ENCODE measurements at places on chromosomes 6 and 20.
A peak's percentile ranks its signal among the peaks of the same experiment; 100 is the strongest.

- DNase-seq: no peak
Observed at GRCh38 chr6:6697620-6698019, 109.1 kb downstream of the LY86 start.

- no peak for DNase-seq
Observed at GRCh38 chr6:97969065-97969464, 686.0 kb upstream of the MMS22L start.

GRCh38 chr20:478949-479429 is 16.7 kb upstream of the TBC1D20 start:
- no peak for DNase-seq

DNA sequence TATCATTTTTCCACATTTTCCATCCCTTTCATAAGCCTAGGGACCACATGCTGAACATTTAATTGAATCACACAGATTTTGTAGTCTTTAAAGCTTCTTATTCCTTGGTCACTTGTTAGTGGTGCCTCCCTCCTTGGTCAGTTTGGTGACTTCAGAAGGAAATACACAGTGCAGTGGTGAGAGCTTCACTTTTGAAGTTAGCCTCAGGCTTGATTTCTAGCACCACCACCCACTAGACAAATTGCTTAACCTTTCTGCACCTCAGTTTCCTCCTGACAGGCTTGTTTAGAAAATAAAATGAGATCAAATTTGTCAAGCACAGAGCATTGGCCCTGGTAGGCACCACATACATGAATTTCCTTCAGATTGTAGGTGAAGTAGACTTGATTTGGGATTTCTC is 91.7 kb downstream of the FOXO3 start:
- DNase-seq: no peak

DNA sequence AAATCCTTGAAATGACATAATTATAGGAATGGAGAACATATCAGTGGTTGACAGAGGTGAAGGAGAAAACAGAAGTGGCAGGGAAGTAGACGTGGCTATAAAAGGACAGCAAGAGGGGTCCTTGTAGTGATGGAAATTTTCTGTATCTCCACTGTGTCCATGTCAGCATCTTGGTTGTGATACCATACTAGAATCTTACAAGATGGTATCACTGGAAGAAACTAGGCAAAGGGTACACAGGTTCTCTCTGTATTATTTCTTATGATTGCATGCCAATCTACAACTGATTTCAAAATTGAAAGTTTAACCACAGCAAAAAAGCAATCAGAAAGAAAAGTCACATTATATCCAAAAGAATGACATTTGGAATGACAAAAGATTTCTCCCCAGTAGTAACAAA is 16.4 kb upstream of the ZC3H12D start:
- DNase-seq: no peak

DNA sequence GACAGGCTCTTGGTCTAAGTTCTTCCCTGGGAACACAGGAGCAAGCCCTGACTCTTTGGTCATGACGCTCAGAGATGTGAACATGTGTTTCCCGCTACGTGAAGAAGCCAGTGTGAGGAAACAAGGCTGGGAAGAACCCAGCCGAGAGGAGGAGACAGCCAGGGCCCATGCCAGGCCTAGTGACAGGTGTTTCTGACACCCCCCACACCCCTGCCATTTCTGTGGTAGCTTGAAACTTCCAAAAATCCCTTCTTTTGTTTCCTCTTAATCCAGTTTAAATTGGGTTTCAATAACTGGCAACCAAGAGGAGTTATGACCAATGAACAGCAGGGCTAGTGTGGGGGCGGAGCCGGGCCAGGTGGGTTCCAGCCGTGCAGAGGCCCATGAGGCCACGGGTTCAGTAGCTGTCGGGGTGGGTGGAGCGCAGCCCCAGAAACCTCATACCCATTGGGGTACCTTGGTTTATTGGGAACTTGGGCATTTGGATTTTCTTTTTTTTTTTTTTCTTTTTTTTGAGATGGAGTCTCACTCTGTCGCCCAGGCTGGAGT is 33.5 kb downstream of the WRNIP1 start:
- DNase-seq: no peak

DNA sequence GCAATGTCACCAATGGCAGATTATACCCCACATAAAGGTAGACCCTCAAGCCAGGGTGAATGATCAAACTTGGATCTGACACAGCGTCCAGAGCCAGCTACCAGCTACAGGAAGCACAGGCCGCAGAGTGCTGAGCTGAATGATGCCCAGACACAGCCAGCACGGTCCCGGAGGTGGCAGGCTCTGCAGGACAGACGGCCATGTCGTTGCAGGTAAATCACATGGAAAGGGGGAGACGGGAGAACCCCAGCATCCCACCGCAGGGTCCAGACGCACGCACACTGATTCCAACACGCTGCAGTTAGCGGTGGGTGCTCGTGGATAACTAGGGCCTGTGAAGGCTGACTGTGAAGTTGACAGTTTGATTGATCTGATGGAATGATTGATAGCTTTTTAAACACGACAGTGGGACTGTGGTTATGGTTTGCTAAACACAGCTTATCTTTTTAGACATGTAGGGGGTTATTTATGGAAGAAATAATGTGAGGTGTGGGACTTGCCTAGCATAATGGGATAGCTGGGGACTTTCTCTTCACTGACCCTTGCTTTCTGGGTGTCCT is 228.5 kb downstream of the ERMARD start:
- no peak for DNase-seq

- no peak for DNase-seq
Observed at GRCh38 chr20:59007665-59008511, 834 bp upstream of the CTSZ start.

DNA sequence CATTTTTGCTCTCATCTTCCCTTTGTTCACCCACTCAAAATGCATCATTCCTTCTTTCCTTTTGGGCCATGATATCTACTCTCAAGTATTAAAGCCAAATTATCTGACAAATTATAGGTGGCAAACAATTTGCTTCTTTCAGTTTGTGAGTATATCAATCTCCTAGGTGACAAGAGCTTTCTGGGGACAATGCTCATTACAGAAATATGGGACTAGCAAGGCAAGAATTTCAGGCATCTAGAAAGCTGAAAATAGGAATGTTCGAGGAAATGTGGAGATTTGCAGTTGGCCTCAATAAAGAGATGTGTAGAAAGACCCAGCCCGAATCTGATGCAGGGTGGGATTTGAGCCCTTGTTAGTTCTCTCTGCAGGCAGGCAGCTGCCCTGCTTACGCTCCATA is 71.8 kb downstream of the ALDH8A1 start:
- DNase-seq: no peak

GRCh38 chr6:154230910-154231595 is 125.5 kb downstream of the IPCEF1 start:
- no peak for DNase-seq

- DNase-seq: no peak
Observed at GRCh38 chr6:134535831-134536230, 217.9 kb upstream of the SGK1 start.

GRCh38 chr6:64280569-64280968 is 645.0 kb downstream of the PHF3 start:
- DNase-seq: no peak

GRCh38 chr6:163782436-163783003 is 368.0 kb downstream of the QKI start:
- DNase-seq: no peak

GRCh38 chr6:163340201-163340887 is 74.2 kb upstream of the QKI start:
- DNase-seq: no peak

DNA sequence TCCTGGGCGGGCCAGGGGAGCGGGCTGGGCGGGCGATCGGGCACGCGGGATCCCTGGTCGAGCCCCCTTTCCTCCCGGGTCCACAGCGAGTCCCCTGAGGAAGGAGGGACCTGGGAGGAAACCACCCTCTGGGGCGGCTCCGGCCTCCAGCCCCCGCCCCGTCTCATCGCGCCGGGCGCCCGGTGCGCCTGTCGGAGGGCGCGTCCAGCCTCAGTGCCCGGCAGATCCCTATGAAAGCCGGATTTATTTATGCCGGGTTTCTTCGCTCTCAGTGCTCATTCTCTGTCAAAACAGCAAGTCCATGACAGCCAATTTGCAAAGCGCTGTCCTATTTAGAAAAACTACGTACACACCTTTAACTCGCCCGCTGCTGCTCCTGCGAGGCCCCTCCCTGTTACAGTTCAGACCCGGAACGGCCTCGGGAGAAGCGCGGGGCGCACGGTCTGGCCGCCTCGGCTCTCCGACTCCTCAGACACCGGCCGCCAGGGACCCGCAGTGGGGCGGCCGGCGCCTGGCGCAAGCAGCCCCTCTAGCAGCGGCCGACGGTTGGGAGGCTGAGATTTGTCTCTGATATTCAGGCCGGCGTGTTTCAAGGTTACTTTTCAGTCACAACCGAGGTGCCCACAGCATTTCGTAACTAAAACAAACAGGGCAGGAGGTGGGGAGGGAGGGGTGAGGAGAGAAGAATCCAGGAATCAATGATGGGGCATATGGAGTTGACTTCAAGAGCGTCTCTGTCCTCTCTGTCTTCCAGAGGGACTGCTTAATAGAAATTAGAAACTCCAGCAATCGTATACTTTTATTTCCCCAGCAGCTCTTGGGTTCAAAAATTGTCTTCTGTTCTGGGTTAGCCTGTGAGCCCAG is 782 bp upstream of the FOXA2 start:
- DNase-seq: no peak

DNA sequence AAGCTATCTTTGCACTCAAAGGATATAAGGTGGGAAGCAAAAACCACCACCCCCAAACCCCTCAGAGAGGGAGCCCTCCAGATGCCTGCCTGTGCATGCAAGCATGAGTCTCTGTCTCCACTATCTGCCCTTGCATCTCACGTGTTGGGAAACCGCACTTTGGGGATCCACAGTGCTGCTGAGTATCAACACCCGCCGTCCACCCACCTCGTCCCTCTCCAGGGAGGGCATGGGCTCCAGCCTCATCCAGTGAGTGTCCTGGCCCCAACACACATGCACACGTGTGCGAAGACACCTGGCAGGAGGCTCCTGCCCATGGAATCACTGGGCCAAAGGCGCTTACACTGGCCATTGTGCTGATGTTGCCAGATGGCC is 3.5 kb upstream of the YTHDF1 start:
- DNase-seq: no peak

GRCh38 chr20:32845786-32846185 is 12.9 kb upstream of the EFCAB8 start:
- no peak for DNase-seq

DNA sequence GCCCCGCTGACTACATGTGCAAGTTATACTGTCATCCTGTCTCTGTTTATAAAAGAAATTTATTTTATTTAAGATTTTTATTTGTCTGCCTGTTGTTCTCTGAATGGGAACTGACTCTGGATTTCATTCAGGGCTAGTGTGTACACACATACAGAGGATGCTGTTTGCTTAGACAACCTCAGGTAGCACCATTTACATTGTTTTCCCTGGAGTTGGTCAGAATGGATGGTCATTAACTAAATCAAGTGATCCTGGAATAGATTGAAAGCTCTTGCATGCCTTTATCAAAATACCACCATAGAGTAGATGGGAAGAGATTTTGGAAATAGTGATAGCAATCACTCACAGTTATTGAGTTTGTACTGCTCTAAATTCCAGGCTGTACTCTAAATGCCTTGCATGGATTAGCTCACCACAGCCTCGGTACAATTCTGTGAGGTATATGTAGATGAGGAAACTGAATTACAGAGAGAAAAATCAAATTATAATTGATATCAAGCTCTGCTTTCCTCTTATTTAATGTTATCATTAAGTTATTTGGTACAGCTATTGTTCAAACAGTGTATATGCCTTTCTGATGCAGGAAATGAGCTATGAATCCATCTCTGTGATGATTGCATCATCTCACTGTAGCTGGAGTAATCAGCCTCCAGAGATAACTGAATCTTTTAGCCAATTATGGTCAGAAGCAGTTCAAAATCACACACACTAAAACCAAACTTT is 51.9 kb downstream of the RNF217 start:
- no peak for DNase-seq

DNA sequence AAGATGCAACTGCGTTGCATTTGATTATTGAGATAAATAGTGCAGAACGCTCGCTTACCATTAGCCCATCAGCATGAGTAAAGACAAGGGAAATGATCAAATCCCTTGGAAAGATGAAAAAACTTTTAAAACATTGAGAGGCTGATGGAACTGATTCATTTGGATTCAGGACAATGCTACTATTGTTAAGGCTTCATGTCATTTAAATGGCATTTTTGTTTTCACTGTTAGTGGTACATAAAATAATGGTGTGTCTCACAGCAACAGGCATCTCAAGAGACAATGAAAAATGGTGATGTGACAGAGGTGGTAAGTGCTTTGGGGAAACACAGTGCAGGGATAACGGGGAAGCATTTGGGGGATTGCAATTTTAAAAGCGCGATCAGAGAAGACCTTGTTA is 159.7 kb upstream of the KCNG1 start:
- DNase-seq: no peak

- DNase-seq: no peak
Observed at GRCh38 chr20:23774081-23774480, 23.3 kb upstream of the CST1 start.

DNA sequence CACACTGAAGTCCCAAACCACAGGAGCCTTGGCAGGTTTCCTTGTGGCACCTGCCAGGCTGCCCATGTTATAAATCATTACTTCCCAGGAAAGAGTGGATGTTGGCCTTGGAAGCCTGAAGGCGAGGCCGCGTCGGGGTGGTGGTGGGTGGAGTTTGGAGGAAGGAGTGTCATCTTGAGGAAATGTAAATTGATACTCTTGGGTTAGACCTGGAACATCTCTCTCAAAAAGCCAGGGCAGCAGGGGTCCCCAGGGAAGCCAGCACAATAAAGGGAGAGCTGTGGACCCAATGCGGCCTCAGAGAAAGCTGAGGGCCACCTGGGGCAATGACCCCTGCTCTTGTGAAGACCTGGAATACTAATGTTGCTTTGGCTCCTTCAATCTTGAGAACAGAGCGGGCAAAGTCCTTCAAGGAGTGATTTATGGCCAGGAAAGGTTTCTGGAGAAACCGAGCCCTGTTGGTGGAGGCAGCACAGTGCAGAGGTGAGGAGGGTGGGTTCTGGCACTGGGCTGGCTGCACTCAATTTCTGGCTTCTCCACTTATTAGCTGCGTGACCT is 26.3 kb upstream of the TRAF3IP2 start:
- no peak for DNase-seq

DNA sequence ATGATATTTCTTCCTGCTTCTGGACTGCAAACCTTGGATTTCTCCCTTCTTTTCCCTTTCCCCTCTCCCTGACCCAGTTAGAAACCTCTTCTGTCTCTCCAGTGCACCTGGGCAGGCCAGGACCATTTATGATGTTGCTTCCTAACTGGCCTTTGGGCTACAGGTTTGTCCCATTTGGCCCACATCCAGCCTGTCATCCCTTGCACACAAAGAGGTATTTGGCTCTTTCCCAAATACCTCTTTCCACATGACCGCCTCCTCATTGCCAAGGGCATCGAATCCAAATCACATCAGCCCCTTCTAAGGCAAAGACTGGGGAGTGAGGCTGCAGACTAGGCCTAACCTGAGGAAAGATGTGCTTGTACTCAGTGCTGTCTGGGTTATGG is 13.6 kb downstream of the FGD2 start:
- peak; percentile 31 for DNase-seq

GRCh38 chr6:158567152-158567551 is 7.3 kb downstream of the TMEM181 start:
- no peak for DNase-seq

GRCh38 chr6:29734046-29735018 is 11.1 kb downstream of the HLA-F start:
- DNase-seq: no peak
